ENCODE measurements at places on chromosomes 3 and 15. TPM values are rescaled to one million over a fixed set of nuclear protein-coding genes. Genes with fewer than 3 reads are reported as not detected.

GRCh38 chr3:81695302-81695701 lies 66.1 kb downstream of the GBE1 start:
- no peak overlapping the region for H3K4me3 ChIP-seq
- no peak for DNase-seq
- H3K36me3 ChIP-seq = no peaks in the 10 kb centered on the region
- no peak overlapping the region for H3K27ac ChIP-seq

The CLEC3B gene
- total RNA-seq = 1.5 TPM

- no peaks in the 10 kb centered on the region for H3K27me3 ChIP-seq
- no peaks in the 10 kb centered on the region for H3K36me3 ChIP-seq
- no peaks in the 10 kb centered on the region for H3K4me1 ChIP-seq
- H3K4me3 ChIP-seq = no peak overlapping the region
- H3K27ac ChIP-seq = no peak overlapping the region
- DNase-seq = no peak
Observed at GRCh38 chr3:127715532-127715931, 42.8 kb downstream of the ABTB1 start.

DNA sequence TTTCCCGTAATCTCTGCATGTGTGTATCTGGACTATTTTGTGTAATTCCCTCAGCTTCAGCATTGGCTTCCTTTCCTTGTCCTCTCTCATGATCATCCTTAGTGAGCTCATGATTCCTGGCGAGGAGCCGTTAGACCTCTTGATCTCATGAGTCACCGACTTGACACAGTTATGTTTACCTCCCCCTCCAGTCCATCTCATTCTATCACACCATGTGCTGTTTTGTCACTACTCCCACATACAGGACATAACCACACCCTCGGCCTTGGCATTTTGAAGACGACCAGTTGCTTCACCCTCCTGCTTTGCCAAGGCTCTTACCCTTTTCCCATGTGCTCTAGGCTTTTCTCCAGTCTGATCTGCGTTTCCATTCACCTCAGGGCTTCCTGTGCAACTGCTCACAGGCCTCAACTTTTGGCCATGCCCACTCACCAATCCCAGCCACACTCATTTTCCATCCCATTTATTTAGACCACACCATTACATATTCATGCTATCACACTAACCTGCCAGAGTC lies 41.5 kb downstream of the CP start:
- no peaks in the 10 kb centered on the region for H3K27me3 ChIP-seq
- DNase-seq = no peak
- H3K4me1 ChIP-seq = no peaks in the 10 kb centered on the region
- H3K27ac ChIP-seq = no peak overlapping the region
- no peak overlapping the region for H3K4me3 ChIP-seq

The ZBBX gene
- not detected for total RNA-seq

GRCh38 chr3:160566499-160566898 lies 1.1 kb upstream of the KPNA4 start:
- peak overlapping the region; percentile 80 for H3K27ac ChIP-seq
- DNase-seq = no peak
- H3K4me1 ChIP-seq = peaks cover 40% of the 10 kb centered on the region

- H3K36me3 ChIP-seq = peaks cover 27% of the 10 kb centered on the region
- H3K4me3 ChIP-seq = no peak overlapping the region
- DNase-seq = no peak
- H3K27ac ChIP-seq = no peak overlapping the region
- H3K4me1 ChIP-seq = no peaks in the 10 kb centered on the region
- H3K27me3 ChIP-seq = no peaks in the 10 kb centered on the region
Observed at GRCh38 chr3:5220667-5221431, 33.3 kb downstream of the EDEM1 start.

The SUSD5 gene
- total RNA-seq = not detected

DNA sequence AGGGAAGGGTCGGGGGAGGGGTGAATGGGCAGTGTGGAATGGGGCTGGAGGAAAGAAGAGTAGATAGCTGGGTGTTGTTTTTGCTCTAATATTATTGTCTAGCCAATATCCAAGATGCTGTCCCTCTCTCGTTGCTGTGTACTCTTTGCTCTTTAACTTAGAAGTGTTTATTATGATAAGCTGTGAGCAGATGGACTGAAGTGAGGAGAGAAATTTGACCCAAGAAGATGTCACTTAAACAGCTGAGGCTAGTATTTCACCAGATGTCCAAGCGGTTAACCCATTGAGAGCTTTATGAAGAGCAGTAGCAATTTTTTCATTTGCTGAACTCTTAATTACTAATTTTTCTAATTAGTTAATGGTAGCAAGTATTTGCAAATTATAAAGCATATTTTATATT lies 212.2 kb upstream of the TP63 start:
- no peaks in the 10 kb centered on the region for H3K27me3 ChIP-seq
- H3K4me3 ChIP-seq = no peak overlapping the region
- H3K4me1 ChIP-seq = no peaks in the 10 kb centered on the region
- H3K36me3 ChIP-seq = no peaks in the 10 kb centered on the region
- H3K27ac ChIP-seq = no peak overlapping the region
- no peak for DNase-seq

The MYO5C gene
- 0.19 TPM for total RNA-seq

GRCh38 chr3:182243625-182244024 lies 531.9 kb downstream of the SOX2 start:
- H3K27me3 ChIP-seq = no peaks in the 10 kb centered on the region
- no peak overlapping the region for H3K27ac ChIP-seq
- H3K4me3 ChIP-seq = no peak overlapping the region
- no peaks in the 10 kb centered on the region for H3K4me1 ChIP-seq
- no peak for DNase-seq

DNA sequence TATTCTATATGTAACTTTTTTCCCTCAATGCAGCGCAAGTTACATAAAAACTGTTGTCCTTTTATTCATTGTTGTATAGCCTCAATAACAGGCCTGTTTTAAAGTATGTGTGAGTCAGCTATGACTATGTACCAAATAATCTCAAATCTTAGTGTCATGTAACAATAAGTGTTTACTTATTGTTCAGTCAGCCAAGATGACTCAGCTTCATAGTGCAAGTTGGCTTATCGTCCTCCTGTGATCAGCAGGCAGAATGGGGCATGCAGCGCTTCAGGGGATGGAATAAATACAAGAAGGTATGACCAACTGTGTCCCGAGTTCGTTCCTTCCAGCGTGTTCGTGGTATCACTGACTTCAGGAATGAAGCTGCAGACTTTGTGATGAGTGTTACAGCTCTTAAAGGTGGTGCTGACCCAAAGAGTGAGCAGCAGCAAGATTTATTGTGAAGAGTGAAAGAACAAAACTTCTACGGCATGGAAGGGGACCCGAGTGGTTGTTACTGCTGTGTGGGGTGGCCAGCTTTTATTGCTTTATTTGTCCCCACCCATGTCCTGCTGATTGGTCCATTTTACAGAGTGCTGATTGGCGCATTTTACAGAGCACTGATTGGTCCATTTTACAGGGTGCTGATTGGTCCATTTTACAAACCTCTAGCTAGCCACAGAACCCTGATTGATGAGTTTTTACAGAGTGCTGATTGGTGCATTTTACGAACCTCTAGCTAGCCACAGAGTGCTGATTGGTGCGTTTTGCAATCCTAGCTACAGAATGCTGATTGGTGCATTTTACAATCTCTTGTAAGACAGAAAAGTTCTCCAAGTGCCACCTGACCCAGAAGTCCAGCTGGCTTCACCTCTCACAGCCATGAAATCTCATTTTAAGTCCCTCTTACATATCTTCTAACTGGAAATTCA lies 1016.0 kb downstream of the MCTP2 start:
- no peaks in the 10 kb centered on the region for H3K4me1 ChIP-seq
- no peak overlapping the region for H3K27ac ChIP-seq
- H3K36me3 ChIP-seq = no peaks in the 10 kb centered on the region
- no peak overlapping the region for H3K4me3 ChIP-seq

DNA sequence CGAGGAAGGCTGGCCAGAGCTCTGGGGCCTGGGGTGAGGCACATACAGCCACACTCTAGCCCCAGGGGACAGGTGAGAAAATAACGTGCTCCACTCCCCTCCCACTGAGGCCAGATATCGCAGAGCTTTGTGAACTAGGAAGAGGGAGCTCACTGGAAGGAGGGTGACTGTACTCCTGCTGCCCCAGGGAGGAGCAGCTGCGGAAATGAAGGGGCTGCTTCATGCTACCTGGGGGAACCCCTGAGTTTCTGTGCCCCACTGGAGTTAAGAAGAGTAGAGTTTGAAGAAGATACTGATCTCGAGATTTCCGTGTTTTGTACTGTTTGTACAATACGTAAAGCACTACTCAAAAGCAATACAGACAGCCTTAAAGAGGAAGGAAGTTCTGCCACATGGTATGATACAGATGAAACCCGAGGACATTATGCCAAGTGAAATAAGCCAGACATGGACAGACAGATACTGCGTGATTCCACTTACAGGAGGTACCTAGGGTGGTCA lies 44.6 kb downstream of the CMTM6 start:
- H3K27ac ChIP-seq = peak overlapping the region; percentile 88
- H3K27me3 ChIP-seq = no peaks in the 10 kb centered on the region
- peak overlapping the region; percentile 34 for H3K4me3 ChIP-seq
- DNase-seq = peak; percentile 87
- peaks cover 91% of the 10 kb centered on the region for H3K4me1 ChIP-seq
- peaks cover 5% of the 10 kb centered on the region for H3K36me3 ChIP-seq

The MAP2K1 gene
- 54.9 TPM for total RNA-seq

The TMEM40 gene
- total RNA-seq = not detected

GRCh38 chr3:122353215-122353614 lies 28.2 kb downstream of the CSTA start:
- H3K27me3 ChIP-seq = no peaks in the 10 kb centered on the region
- H3K4me1 ChIP-seq = no peaks in the 10 kb centered on the region
- DNase-seq = no peak
- no peak overlapping the region for H3K4me3 ChIP-seq

DNA sequence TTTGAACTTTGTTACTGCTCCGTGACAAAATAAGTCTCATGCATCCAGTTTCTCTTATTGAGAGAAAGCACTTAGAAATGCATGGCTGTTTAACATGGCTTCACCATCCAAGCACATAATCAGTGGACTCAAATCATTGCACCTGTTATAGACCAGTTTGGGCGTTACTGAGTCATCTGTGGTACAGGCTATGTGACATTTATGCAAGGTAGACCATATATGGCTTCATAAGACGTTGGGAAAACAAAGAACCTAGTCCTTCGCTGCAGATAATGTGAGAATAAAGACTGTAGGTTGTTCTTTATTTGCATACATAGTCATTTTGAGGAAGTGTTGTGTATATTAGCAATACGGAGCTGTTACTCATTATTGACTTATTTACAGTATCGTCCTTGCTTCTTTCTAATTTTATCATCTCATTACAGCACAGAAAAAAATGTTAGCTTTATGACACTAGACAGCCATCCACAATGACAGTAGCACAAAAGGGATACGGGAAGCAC lies 374.7 kb downstream of the IL5RA start:
- no peak for DNase-seq
- no peaks in the 10 kb centered on the region for H3K27me3 ChIP-seq
- H3K4me3 ChIP-seq = no peak overlapping the region

The IGDCC3 gene
- not detected for total RNA-seq

The PGBD4 gene
- 4.7 TPM for total RNA-seq

The CHRFAM7A gene
- total RNA-seq = not detected

DNA sequence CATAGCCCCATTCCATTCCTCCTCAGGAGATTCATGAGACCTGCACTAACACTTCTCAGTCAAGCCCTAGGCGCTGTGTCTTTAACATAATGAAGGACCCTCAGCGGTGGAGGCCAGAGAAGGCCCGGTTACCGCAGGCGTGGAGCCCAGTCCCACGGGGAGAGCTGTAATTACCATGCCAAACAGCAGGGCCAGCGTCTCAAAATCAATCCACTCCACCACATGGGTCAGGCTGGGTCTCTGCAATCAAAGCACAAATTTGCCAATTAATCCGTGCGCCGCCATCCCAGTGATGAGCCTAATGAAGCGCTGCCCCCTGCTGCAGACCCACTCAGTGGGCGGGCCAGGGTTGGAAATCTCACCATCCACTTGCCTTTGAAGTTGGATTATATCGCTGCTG lies 109.7 kb downstream of the OCA2 start:
- H3K4me3 ChIP-seq = no peak overlapping the region
- H3K36me3 ChIP-seq = no peaks in the 10 kb centered on the region
- no peaks in the 10 kb centered on the region for H3K27me3 ChIP-seq
- H3K4me1 ChIP-seq = no peaks in the 10 kb centered on the region

- no peak overlapping the region for H3K4me3 ChIP-seq
- no peaks in the 10 kb centered on the region for H3K36me3 ChIP-seq
- no peaks in the 10 kb centered on the region for H3K27me3 ChIP-seq
Observed at GRCh38 chr3:6733699-6734394, 127.1 kb upstream of the GRM7 start.

GRCh38 chr3:135033737-135034136 lies 238.7 kb downstream of the EPHB1 start:
- H3K4me1 ChIP-seq = no peaks in the 10 kb centered on the region
- no peak overlapping the region for H3K27ac ChIP-seq
- H3K4me3 ChIP-seq = no peak overlapping the region
- no peaks in the 10 kb centered on the region for H3K36me3 ChIP-seq
- H3K27me3 ChIP-seq = no peaks in the 10 kb centered on the region

DNA sequence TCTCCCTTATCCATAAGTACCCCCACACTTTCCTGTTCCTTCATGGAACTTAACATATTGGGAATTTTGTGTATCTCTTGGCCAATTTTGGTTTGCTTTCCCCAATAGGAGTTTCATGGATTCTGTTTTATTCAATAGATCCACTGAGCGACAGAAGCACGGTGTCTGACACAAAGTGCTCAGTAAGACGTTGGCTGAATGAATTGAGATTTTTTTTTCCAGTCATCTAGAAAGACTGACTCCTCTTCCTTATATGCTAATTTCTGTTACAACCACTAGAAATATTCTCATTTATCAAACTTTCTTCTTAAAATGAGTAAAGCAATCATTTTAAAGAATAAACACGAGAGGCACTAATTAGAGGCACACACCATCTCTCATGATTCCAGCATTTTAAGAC lies 48.1 kb downstream of the UBP1 start:
- peaks cover 7% of the 10 kb centered on the region for H3K4me1 ChIP-seq
- no peak overlapping the region for H3K4me3 ChIP-seq
- H3K27me3 ChIP-seq = no peaks in the 10 kb centered on the region
- H3K27ac ChIP-seq = no peak overlapping the region
- DNase-seq = no peak

The WNT7A gene
- 18.0 TPM for total RNA-seq

GRCh38 chr3:183698318-183698751 lies 738 bp downstream of the YEATS2 start:
- peak overlapping the region; percentile 84 for H3K4me3 ChIP-seq
- DNase-seq = no peak
- no peaks in the 10 kb centered on the region for H3K36me3 ChIP-seq
- no peaks in the 10 kb centered on the region for H3K27me3 ChIP-seq

The CFAP91 gene
- 0.58 TPM for total RNA-seq

DNA sequence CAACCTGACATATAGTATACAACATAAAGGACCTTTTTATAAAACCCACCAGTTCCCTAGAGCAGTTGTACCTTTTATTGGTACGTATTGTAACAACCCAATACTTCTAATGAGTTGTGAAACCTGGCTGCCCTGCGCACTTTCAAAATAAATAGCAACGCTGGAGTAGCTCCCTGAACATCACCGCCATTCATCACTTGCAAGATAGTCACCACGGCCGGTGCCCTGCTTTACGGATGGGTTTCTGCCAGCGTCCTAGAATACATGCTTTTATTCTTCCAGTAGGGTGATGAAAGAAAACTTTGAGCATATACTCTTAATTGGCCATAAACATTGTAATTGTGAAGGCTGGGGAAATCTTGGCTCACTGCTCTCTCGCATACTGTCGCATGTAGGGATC lies 220.7 kb downstream of the TBL1XR1 start:
- no peaks in the 10 kb centered on the region for H3K4me1 ChIP-seq
- H3K27ac ChIP-seq = no peak overlapping the region
- no peak overlapping the region for H3K4me3 ChIP-seq
- H3K27me3 ChIP-seq = no peaks in the 10 kb centered on the region

The EXD1 gene
- not detected for total RNA-seq

The IL17RE gene
- total RNA-seq = 2.4 TPM
